ENCODE measurements at places on chromosomes 16 and 17. TPM values are rescaled to one million over a fixed set of nuclear protein-coding genes. Genes with fewer than 3 reads are reported as not detected.

- DNase-seq: peak; percentile 83
Observed at GRCh38 chr17:68777243-68777855, 176.2 kb upstream of the FAM20A start.

DNA sequence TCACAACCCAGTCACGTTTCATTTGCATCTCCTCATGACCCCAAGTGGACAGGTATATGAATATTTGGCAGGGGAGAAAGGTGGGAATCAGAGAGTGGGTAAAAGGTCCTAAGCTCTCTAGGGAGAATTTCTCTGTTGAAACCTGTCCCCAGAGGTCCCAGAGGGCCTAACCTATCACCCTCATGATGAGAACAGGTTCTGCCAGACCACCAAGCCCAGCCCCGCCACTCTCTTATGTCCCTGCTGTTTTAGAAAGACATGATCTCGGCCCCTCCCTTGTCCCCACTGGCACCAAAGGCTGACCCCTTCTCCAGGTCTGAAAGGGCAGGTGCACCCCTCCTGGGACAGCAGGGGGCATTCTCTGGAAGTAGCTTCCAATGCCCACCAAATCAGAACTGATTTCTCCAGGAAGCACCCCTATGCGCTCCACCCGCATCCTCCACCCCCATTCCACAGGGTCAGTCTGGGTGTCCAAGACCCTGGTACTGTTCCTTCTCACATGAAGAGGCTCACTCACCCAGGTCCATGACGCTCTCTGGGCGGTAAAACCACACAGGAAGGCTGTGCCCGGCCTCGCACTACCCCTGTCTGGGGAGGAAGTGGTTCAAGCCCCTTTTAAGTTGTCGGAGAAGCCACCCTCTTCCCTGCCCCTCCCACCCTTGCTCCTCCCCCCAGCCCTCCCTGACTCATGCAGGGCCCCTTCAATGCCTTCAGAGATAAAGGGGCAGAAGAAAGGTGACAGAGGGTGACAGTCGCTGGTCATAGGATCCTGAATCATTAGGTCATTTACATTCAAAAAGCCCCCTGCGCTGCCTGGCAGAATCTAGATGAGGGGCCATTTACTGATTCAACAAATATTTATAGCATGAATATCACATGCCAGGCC lies at the start of gene CCR7:
CCR7 (minus strand) TSS at position 590 of the 886 bp plus-strand sequence; CDS start at position 527, 63 bp downstream.
- no peak for DNase-seq

DNA sequence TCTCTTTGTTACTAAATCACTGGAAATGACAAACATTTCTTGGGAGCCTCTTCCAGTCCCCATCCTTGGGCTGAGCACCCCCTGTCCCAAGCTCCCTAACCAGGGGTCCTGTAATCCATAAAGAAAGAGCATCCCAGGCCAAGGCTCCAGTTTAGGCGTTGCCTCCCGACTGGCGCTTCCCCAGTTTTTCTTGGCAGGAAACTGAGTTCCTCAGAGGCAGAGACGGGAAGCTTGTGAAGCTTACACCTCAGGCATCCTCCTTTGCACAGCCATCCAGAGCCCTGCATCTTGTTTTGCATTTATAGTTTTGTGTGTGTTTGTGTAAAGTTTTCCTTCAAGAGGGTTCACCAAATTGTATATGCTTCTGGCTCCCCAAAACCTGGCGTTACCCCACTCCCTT lies 7.1 kb downstream of the COPZ2 start:
- no peak for DNase-seq

- no peak for DNase-seq
Observed at GRCh38 chr17:43377056-43377810, 21.6 kb upstream of the ARL4D start.

GRCh38 chr16:78478267-78478861 lies 378.9 kb downstream of the WWOX start:
- no peak for DNase-seq

Gene PRCD
- total RNA-seq: 2.2 TPM

- peak; percentile 84 for DNase-seq
Observed at GRCh38 chr17:45341533-45342158, 24.8 kb upstream of the MAP3K14 start.

DNA sequence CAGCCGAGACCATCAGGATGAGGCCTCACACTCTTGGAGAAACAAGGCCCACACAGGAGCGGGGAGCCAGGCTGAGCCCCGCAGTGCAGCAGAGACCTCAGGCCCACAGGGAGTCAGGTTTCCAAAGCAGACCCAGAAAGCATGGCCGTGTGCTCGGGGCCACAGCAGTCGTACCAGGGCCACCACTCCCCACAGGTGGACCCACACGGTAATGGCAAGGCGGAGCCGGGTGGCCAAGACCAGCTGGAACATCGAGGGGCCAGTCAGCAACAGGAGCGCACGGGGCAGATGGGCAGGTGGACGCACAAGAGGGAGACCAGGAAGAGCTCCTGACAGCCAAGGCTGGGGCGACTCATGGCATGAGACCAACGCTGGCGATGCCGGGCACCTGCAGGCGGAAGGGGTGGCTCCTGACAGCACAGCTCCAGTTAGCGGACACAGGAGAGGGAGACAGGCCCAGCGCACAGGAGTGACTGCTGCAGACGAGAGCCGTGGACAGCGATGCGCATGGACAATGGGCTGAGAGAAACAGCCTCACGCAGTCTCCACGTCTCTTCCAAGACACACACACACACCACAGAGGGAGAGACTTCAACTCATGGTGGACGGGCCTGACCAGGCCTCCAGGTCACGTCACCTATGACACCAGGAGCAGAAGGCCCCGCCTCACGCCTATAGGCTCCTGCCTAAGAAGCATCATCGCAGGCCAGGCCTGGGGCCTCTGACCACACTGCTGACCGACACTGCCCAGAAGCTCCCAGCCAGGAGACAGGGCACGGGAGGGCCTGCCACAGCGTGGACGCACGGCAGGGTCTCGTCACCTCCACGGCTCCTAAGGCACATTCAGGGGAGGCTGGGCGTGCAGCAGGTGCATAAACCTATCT lies 58.6 kb downstream of the ZNF778 start:
- no peak for DNase-seq

Gene PABPN1L
- total RNA-seq: not detected

- no peak for DNase-seq
Observed at GRCh38 chr16:48121276-48121675, 34.5 kb downstream of the ABCC12 start.

DNA sequence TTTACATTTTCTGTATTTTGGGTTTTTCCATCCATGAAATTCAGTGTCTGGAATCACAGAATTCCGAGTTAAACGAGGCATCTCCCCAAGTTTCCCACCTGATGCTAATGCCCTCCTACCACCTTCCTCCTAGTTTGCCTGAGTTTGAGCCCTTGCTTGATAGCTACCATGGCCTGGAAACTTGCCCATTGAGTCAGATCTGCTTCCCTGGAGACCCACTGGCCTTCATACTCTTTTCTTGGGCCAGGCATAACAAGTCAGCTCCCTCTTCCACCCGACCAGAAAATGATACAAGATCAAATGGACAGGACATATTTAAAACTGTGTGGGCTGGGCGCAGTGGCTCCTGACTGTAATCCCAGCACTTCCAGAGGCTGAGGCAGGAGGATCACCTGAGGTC lies 10.2 kb downstream of the SETD1A start:
- no peak for DNase-seq

DNA sequence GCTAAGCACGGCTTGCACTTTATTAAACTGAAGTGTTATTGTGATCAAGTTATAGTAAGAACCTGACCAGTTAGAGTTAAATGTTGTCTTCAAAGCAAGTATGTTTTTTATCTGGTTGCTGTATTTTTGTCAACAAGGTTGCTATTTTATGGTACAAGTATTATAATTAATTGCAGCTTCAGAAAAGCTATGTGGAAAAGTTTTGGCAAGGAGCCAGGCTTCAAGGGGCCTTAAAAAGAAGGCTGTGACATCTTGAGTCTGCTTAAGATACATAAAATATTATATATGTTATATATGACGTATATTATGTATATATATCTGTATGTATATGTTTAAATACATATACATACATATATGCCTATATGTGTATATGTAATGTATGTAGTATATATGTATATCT lies 1461.2 kb upstream of the CDH8 start:
- no peak for DNase-seq

DNA sequence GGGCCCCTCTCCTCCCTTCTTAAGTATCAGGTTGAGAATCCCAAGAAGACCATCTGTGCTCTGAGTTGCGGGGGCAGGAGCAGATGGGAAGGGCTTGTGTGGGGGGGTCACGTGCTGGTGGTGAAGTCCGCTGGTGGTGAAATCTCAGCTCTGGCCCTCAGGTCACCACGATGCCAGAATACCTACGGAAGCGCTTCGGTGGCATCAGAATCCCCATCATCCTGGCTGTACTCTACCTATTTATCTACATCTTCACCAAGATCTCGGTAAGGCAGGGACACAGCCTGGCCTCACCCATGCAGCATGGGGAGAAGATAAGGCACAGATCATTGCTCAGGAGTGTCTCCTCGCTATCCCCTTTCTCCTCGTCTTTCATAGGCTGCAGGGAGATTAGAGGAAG lies 29.7 kb downstream of the SLC5A11 start:
- DNase-seq: no peak

GRCh38 chr16:76947749-76948148 lies 243.2 kb upstream of the MON1B start:
- no peak for DNase-seq

- DNase-seq: no peak
Observed at GRCh38 chr17:63475491-63476412, 1.1 kb upstream of the ACE start.

Gene PLEKHM1
- 20.9 TPM for total RNA-seq

GRCh38 chr17:79991140-79991923 lies 44.3 kb downstream of the TBC1D16 start:
- DNase-seq: peak; percentile 81

Gene WFDC1
- 8.2 TPM for total RNA-seq

Gene KRT27
- total RNA-seq: not detected

- DNase-seq: peak; percentile 40
Observed at GRCh38 chr17:2634361-2634960, 41.0 kb downstream of the PAFAH1B1 start.

Gene C16orf46
- 0.86 TPM for total RNA-seq

- DNase-seq: no peak
Observed at GRCh38 chr16:69077251-69077650, 28.2 kb upstream of the HAS3 start.

- no peak for DNase-seq
Observed at GRCh38 chr16:23464196-23464595, 11.2 kb upstream of the COG7 start.

Gene MYL4
- total RNA-seq: not detected

Gene PIPOX
- 1.7 TPM for total RNA-seq

Gene CSH2
- total RNA-seq: not detected

GRCh38 chr16:13176711-13177110 lies 275.3 kb downstream of the SHISA9 start:
- no peak for DNase-seq

- DNase-seq: no peak
Observed at GRCh38 chr17:76502341-76503211, 1.4 kb upstream of the RHBDF2 start.

DNA sequence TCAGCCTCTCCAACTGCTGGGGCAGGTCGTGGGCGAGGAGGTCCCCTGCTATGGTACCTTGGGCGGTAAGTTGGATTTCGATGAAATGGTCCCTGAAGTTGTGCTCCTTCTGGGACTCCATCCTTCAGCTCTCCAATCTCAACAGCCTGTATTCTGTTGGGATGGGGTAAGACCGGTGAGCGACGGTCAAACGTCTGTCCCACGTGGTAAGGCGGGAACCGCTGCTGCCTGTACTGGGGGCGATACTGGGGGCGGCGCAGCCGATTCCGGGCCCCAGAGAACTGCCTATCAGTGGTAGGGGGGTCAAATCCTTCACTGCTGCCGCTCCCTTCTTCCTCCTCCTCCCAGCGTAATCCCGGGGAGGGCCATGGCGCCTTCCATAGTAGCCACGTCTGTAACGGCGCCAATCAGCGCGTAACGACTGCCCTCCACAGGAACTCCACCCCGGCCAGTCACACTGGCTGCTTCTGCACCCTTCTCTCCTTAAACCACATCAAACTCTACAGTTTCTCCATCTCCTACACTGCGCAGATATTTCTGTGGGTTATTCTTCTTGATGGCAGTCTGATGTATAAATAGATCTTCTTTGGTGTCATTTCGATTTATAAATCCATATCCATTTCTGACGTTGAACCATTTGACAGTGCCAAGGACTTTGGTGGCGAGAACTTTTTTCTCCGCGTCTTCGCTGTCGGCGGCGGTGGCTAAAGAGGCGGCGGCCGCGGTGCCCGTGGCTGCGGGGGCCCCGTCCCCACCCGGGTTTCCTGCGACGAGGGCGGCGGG lies 41.1 kb downstream of the AHSP start:
- DNase-seq: no peak

Gene PYDC1
- not detected for total RNA-seq
